CD4-positive, alpha-beta T cell treated with Interleukin-21 for 1 hour (primary cell): ENCODE measurements at places on chromosomes 13 and 19.

GRCh38 chr19:2750808-2751437, 11.1 kb upstream of the SLC39A3 start:
- DNase-seq = no peak

DNA sequence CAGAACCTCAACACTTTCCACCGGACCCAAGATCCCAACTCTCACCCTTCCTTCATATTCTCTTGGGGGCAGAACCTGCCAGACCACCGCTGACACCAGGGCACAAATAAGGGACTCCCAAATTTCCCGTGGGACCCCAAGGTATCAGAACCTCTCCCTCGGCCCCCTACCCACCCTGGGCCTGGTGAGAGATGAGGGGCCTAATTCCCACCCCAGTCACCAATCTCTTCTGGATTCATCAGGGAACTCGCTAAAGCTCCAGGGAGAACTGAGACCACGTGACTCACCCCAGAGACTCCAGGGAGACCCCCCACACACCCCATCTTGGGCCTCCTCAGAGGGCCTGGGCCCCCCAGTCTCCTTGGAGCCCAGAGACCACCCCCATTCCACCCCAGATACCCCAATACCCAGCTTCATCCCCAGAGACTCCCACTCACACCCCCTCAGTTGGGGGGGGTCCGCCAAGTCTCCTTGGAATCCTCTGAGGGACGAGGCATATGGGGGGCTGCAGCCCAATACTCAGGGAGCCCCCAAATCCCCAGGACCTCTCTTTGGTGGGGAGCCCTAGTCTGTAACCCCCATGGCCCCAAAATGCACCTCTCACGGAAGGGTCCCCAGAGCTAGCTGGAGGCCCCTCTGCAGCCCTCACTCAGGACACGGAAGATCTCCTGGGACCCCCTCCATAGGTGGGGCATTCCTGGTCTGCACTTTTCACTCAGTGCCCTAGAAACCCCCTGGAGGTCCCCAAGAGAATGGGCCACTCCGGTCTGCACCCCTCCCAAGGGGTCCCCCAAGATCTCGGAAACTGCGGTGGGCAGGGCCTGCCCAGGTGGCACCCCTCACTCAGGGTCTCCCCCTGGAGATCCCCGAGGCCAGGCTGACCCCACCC, 1.6 kb downstream of the LMNB2 start:
- no peak for DNase-seq

GRCh38 chr19:51097796-51098195, 10.4 kb downstream of the CTU1 start:
- DNase-seq = no peak

DNA sequence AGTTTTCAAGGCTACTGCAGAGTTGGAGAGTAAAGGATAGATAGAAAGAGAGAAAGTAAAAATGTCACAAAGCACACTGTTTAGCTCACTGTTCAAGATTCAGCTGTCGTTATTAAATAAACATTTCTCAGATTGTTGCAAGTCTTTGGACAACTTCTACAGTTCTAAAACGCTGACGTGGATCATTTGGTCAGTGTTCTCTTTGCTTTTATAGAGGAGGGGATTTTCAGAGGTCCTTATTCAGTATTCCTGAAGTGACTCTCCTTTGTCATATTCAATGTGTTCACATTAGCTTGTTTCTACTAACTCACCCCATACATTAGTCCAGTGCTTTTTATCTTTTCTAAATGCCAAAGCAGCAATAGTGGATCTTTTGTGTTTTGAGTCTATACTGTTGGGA, 154.7 kb upstream of the ARGLU1 start:
- no peak for DNase-seq

DNA sequence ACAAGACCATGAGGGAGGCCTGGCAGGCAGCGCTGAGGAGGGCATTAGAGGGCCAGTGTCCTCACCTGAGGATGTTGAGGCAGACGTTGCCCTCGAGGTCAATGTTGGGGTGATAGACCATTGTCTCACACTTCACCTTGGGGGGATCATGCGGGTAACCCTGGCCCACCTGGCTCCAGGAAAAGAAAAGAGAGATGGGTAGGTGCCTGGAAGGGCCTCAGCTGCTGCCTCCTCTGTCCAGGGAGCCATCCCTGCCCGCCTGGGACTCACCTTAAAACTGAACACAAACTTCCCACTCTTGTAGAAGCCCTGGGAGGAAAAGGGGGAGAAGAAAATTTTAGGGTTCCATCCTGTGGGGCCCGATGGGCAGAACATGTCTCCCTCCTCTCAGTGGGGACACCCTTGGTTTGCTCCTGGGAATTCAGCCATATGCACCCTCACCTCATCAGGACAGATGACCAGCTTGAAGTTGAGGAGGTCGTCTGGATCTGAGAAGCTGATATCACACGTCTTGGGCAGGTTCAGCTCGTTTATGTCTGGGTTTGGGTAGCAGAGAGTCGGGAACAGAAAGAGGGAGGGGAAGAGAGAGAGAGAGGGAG, 1.7 kb downstream of the UBE2M start:
- DNase-seq = no peak

DNA sequence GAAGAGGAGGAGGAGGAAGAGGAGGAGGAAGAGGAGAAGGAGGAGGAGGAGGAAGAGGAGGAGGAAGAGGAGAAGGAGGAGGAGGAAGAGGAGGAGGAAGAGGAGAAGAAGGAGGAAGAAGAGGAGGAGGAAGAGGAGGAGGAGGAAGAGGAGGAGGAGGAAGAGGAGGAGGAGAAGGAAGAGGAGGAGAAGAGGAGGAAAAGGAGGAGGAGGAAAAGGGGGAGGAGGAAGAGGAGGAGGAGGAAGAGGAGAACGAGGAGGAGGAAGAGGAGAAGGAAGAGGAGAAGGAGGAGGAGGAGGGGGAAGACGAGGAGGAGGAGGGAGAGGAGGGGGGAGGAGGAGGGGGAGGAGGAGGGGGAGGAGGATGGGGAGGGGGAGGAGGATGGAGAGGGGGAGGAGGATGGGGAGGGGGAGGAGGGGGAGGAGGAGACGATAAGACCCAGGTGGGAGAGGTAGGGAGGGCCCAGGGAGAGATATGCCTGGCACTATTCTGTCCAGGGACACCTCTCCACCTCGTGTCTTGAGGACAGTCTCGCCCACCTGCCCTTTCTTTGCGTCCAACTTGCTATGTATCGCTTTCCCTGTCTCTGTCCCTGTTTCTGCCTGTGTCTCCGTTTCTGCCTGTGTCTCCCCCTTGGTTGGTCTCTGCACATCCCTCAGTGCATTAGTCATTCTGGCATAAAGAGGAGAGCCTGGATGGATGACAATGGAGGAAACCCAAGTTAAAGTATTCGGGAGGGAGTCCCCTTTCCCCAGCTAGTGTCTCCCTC, 7.1 kb upstream of the KLK5 start:
- DNase-seq = no peak

DNA sequence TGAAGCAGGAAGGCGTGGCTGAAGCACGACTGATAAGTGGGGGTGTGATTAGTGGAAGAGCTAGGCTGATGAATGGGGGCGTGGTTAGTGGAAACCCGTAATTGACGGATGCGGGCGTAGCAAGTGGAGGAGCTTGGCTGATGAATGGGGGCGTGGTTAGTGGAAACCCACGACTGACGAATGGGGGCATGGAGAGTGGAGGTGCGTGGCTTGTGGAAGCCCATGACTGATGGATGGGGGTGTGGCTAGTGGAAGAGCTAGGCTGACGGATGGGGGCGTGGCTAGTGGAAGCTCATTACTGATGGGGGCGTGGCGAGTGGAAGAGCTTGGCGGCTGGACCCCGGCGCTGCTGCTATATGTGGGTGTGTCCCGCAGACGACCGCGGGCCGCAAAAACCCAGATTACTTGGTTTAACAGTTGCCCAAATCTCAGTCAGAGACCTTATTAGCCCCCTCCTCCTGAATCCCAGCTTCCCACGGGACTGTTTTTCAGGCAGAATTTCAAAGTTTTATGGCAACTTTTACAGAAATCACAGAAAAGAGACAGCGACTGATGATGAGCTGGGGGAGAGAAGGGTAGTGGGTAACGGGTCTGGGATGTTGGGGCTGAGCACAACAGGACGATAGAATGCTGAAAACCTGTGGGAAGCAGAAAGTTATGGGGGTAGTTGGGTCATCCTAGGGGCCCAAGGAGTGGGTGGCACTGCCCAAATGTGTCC, 9.0 kb upstream of the MEIS3 start:
- peak; percentile 91 for DNase-seq

DNA sequence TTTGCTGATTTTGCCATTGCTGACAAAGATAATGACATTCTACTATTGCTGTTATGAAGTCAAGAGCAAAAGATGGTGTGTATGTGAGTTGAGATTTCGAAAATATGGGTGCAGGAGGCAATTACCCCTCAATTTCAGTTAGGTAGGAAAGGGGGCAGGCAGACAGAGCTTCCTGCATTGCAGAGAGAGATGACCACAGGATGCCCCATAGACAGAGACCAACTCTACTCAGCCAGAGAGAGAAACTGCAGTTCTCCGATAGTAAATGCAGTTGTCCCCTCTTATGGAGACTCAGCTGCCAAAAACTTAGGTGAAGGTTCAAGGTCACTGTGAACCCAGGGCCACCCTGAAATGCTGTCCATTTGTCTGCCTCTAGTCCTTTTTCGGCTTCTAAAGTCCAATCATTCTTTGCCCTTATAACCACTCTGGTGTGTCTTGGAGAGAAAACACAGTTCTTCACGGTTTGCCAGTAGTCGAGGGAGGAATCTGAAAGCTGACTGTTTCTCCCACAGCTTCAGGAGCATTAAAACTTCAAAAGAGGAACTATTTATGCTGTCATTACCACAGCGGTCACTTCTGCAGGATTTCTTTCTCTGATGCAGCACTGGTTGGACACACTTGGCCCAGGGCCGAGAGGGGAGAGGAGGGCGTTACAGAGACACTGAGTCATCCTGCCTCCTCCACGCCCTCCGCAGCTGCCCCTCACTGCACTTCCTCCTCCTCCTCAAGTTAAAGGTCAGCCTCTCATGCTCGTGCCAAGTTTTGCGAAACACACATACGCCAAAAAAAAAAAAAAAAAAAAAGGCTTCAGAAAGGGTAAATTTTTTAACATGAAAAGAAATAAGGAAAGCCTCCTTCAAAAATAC, 264.3 kb downstream of the FOXO1 start:
- peak; percentile 43 for DNase-seq

DNA sequence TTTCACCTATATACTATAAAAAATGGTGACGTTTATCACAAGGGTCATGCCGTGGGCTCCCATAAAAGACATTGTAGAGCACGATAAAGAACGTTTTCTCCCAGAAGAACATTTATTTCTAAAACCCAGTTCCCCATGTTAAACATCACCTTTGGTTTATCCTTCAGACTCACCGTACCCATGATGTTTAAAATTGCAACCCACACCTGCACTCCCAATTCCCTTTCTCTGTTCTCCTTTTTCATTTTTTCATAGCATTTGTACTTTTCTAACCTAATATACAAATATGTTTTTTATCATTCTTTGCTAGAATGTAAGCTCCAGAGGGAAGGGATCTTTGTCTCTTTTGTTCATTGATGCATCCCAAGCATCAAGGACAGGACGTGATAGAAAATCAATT, 2.0 kb downstream of the RCBTB2 start:
- DNase-seq = no peak

DNA sequence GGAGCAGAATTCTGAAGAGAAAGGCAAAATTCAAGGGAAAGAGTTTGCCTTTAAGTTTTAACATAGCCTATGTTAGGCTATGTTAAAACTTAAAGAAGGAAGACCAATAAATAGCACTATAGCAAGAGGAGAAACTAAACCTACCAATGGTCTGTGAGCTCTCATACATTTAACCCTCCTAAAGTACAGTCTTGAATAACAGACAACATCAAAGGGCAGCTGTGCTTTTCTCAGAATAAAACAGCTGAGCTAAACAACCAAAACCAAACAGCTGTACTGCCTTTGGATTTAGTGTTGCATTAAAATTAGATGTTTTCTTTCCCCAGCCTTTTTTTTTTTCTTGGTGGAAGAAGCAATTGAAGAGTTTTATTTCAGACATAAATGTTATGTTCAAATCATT, 34.0 kb downstream of the KLF5 start:
- DNase-seq = peak; percentile 2

DNA sequence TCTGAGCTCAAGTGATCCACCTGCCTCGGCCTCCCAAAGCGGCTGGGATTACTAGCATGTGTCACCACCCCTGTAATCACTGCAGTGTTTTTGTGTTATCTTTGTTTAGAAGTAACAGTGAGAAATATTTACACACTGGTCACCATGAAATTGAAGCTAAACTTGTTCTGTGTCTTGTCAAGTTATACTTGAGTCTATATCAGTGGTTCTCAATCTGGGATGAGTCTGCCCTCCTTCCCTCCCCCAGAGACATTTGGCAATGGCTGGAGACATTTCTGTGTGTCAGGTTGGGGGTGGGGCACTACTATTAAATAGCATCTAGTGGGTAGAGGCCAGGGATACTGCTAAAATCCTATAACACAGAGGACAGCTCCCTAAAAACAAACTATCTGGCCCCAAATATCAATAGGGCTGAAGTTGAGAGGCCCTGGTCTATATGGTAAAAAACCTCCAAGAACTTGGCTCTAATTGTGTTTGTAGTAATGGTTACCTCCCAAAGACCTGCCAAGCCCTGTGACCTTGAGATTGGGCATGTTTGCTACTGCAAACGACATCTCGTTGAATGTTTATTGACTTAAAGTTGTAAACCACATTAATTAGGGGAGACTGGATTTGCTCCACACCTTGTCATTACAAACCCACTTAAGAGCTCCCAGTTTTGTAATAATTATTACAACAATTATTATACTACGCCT, 6.9 kb downstream of the CTU1 start:
- no peak for DNase-seq

GRCh38 chr13:77980592-77980991, 62.0 kb upstream of the EDNRB start:
- DNase-seq = no peak

- DNase-seq = peak; percentile 74
These were observed 2.0 kb downstream of the FBL start for GRCh38 chr19:39843919-39844793.

- DNase-seq = no peak
These were observed 11.0 kb upstream of the DOCK6 start for GRCh38 chr19:11273296-11273695.

DNA sequence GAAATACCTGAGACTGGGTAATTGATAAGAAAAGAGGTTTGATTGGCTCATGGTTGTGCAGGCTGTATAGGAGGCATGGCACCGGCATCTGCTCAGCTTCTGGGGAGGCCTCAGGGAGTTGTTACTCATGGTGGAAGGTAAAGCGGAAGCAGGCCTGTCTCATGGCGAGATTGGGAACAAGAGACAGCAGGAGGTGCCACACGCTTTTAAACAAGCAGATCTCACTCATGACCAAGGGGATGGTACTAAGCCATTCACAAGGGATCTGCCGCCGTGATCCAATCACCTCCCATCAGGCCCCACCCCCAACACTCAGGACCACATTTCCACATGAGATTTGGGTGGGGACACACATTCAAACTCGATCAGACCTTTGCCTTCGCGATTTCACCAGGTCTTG, 86.2 kb downstream of the ANKRD10 start:
- DNase-seq = no peak
